Nucleus accumbens (tissue), 56 donors: ENCODE measurements at places on chromosomes 5 and 9.

GRCh38 chr5:313806-314376 lies 7.6 kb upstream of the AHRR start:
- no peak for DNase-seq

DNA sequence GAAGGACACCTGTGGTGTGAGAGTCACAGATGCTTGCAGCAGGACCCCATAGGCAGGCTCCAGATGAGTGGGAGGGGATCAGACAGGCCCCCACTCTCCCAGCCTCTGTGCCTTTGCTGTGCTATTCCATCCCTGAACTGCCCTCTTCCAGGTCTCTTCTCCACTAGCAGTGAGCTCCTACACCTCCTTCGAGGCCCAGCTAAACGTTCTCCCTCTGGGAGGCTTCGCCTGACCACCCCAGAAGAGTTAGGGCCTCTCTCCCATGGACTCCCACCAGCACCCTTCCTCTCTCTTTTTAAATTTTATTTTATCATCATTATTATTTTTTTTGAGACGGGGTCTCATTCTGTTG lies 35.9 kb upstream of the STRBP start:
- no peak for DNase-seq

DNA sequence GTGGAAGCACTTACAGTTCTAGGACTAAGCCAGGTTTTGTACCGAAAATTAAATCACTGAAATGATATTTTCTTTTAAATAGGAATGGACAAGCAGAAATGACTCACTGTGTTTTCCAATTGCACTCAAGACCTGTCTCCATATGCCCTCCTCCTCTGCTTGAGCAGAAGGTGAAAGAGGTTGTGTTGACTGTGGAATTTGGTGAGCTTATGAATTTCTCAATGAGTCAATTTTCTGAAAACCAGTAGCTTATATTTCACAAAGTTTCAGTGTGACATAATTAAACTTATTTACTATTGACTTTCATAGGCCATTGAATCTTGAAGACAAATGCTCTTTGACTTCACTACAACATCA lies 249.9 kb downstream of the NPR3 start:
- no peak for DNase-seq

- DNase-seq, result no peak
Observed at GRCh38 chr5:151892393-151892792, 32.3 kb downstream of the GLRA1 start.

- no peak for DNase-seq
Observed at GRCh38 chr5:57559110-57559635, 76.6 kb upstream of the ACTBL2 start.

GRCh38 chr9:87276327-87276841 lies 221.3 kb upstream of the DAPK1 start:
- no peak for DNase-seq

- no peak for DNase-seq
Observed at GRCh38 chr5:180180421-180180820, 28.6 kb downstream of the RASGEF1C start.

DNA sequence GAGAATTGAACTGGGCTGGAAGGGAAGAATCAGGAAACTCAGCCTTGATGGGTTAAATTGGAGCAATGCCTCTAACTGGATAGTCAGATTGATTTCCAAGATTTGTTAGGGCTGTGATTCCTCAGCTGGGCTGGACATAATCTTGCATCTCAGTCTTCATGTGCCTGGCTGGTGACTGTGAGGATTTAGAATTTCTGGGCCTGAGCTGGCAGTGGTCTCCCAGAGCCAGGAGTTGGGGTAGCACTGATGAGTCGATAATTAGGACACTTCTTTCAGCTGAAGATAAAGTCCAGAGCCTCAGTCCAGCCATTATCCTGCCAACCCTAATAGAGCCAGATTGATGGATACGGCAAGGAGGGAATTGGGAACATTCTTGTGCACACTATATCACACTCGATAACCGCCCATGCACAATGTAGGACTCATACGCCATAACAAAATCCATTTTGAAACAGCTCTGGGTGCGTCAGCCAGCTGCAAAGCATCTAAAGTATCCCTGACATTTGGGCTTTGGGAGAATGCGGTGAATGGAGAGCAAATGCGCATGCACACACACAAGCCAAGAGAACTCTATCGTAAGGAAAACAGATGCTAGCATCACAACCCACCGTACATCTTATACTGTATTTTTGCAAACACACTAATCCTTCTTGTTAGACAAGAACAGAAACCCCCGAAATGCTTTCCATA lies 405.1 kb upstream of the KLF4 start:
- DNase-seq, result no peak

- DNase-seq, result no peak
Observed at GRCh38 chr9:99809586-99810319, 11.9 kb upstream of the NR4A3 start.

- DNase-seq, result no peak
Observed at GRCh38 chr9:71921190-71921814, 9.9 kb downstream of the C9orf85 start.

DNA sequence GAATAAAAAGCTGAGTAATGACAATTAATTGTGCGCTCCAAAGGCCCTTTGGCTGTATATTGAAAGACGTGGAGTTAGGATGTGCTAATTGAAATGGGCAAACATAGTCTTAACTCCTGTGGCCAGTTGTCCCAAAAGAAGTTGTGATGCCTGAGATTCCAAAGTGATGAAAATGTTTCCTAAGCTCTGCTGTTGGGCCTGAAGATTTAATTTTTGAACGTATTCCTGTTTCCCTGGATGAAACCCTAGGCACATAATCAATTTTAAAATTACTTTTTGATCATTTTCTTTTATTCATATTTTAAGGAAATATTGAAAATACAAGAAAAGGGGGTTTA lies 87.9 kb downstream of the PRDM6 start:
- DNase-seq, result no peak

DNA sequence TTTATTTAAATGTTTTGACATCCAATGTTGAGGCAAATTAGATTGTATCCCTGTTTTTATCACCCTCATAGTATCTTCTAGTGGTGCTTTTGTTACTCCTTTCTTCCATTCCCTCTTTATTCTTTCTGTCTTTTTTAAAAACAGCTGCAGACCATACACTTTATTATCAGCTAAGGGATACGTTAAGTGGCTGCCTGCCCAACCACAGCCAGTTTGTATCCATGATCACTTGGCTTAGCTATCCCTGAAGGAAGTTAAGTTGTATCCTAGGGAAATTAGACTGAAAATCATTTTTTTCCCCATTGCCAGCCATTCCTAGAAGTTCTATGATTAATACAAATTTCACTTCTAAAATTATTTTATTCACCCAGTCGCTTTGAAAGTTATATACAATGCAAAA lies 1032.7 kb downstream of the NR2F1-AS1 start:
- no peak for DNase-seq

GRCh38 chr5:76230711-76231285 lies 147.6 kb downstream of the SV2C start:
- DNase-seq, result no peak

GRCh38 chr5:12883395-12883794 lies 979.1 kb upstream of the CTNND2 start:
- DNase-seq, result no peak

GRCh38 chr9:70222354-70222753 lies 36.4 kb upstream of the SMC5 start:
- no peak for DNase-seq
